ENCODE measurements at places on chromosomes 3 and 15.

DNA sequence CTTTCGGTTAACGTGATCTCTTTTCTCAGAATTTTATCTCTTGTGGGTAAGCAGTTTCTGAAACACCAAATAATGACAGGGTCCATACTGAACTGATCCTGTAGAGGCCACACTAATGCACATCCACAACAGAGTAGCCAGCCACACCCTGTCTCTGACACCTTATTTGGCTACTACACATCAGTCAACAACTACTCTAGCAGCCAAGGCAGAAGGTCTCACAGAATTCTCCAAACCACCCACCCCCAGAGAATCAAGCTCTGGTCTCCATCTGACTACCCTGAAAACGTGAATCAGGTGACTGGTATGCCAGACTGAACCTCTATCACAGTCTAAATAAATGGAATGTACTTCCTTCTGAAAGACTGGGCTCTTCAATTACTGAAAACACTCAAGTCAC, 38.0 kb downstream of the EDC3 start:
- no peak for DNase-seq

DNA sequence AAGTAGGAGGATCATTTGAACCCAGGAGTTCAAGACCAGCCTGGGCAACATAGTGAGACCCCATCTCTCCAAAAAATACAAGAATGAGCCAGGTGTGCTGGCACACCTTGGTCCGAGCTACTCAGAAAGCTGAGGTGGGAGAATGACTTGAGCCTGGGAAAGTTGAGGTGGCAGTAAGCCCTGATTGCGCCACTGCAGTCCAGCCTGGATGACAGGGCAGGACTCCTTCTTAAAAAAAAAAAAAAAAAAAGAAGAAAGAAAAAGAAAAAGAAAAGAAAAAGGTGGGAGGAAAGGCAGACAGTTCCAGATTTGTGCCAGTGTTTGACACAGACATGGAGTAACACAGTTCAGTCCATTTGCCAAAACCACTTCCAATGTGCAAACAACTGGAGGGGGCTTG, 75.7 kb downstream of the ATP10A start:
- no peak for DNase-seq

DNA sequence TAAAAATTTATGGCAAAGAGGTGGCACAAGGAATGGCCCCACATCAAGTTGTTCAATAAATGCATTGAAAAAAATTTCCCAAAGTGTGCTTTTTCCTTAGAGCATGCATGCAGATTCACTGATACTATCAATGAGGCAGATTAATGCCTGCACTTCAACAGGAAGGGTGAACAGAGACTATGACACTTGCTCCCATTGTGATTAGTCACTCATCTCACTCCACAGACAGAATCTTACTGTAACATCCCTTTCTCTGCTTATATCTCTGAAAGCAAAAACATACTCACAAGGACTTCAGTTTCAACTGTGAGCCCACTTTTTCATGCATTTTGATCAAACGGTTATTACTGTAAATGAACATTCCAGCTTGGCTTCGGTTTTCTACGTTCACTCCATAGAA, 60.9 kb downstream of the MORC1 start:
- no peak for DNase-seq

- no peak for DNase-seq
These were observed 142.7 kb downstream of the NSMCE3 start for GRCh38 chr15:29126821-29127461.

DNA sequence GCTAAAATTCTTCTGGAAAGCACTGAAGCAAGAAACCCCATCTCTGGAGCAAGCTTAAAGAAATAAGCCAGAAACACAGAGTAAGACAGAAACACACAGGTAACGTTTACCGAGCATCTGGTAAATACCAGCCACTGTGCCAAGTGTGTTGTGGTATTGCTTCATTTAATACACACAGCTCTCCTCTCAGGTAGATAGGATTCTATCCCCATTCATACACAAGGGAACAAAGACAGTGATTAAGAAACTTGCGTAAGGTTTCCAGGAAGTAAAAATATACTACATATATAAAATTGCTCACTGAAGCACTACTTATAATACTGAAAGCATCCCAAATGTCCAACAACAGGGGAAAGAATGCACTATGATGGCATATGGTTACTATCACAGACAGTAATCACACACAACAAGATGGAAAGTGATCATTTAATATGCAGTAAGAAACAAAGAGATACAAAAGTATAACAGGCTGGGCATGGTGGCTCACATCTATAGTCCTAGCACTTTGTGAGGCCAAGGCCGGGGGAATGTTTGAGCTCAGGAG, 27.5 kb downstream of the TAMM41 start:
- no peak for DNase-seq

- no peak for DNase-seq
These were observed 48.7 kb downstream of the ZPLD1 start for GRCh38 chr3:102483556-102483955.

- peak; percentile 26 for DNase-seq
These were observed at the start of gene LOXL1 for GRCh38 chr15:73926219-73927002. LOXL1 (plus strand) TSS chr15:73926462; CDS start chr15:73926784, 322 bp downstream.

DNA sequence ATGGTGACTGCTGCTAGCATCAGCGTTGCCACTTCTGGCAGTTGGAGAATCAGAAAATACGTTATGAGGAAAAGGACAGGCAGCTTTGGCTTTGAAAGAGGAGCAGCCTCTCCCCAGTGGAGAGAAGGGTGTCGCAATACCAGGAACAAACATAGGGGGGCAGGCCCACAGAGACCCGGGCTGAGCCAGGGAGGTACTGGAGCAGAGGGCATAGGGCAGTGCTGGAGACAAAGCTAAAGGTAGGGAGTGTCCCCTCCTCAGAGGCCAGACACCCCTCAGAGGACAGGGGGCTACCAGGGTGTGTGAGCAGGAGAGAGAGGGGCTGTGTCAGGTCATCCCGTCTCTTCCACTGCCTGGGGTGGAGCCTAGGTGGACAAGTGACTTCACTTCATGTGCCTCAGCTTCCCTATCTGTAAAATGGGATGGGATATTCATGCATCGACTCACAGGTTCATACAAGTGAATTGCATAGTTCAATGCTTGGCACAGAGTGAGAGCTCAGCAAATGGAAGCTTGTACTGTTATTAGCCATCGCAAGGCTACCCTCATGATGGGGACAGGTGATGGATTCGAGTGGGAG, 49.7 kb upstream of the LIMD1 start:
- DNase-seq: no peak

GRCh38 chr15:73965758-73966113, 26.4 kb downstream of the STOML1 start:
- DNase-seq: no peak

- DNase-seq: no peak
These were observed 363.5 kb downstream of the FOXP1 start for GRCh38 chr3:71219744-71220638.

DNA sequence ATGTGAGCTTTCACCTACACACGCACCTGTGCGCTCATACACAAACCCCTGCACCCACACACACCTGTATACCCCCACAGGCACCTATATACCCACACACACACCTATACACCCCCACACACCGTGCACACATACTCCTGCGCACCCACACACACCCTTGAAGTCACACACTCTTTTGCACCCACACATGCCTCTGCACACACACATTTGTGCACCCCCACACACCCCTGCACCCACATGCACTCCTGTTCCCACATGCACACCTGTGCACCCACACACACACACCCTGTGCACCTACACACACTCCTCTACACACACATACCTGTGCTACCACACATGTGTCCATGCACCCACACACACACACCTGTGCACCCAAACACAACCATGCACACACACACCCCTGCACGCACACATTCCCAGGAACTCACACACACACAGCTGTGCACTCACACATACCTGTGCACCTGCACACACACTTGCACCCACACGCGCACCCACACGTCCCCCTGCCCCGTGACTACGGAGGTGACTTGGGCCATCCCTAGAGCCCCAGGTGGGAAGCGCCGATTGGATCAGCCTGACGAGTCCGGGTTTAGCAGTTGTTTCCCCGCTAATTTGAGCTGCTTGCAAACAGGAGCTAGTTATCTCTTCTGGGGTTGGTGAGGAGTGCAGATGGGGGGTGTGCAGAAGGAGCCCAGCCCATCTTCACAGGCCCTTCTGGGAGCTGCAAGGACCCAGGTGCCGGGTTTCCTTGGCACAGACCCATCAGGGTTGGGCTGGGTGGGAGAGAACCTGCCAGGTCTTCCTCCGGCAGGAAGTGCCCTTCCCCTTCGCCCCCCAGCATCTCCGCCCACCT, 97.8 kb downstream of the CHSY1 start:
- no peak for DNase-seq

GRCh38 chr3:194396539-194396858, 2.6 kb downstream of the GP5 start:
- no peak for DNase-seq

- DNase-seq: no peak
These were observed 153.6 kb downstream of the AKAP13 start for GRCh38 chr15:85534031-85534430.

- no peak for DNase-seq
These were observed 6.5 kb downstream of the SFMBT1 start for GRCh38 chr3:53039376-53039752.

DNA sequence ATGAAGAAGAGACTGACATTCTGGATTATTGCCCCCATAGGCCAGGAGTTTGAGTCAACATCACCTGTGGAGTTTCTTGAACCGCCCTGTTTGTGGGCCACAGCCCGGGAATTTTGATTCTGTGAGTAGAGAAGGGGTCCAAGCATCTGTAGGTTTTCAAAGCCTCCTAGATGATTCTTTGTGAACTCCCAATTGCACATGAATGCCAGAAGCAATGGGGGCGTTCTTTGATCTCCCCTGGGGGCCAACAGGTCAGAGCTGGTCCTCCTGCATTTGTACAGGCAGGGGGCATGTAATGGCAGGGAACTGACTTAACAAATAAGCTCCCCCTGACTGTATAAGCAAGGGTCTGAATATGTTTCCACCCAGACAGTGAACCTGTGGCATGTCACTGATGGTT, 260.3 kb downstream of the SLCO3A1 start:
- no peak for DNase-seq

- no peak for DNase-seq
These were observed 19.1 kb upstream of the HHATL start for GRCh38 chr3:42721690-42722089.

DNA sequence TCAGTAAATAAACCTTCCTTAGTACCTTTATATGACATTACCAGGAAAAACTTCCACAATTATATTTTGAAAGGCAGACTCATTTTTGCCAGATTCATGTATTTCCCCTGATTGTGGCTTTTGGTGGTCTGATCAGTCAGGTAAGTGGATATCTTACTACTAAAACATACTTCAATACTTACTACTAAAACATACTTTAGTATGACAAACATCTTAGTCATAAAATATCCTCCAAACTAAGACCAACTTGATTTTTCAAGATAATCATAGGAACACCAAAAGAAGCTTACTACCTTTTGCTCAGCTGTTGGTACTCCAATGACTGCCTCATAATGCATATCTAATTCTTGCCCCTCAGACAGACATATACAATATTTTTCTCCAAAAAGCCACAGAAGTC, 9.3 kb downstream of the TJP1 start:
- no peak for DNase-seq

- DNase-seq: no peak
These were observed 271.5 kb downstream of the IL5RA start for GRCh38 chr3:2838546-2839157.

DNA sequence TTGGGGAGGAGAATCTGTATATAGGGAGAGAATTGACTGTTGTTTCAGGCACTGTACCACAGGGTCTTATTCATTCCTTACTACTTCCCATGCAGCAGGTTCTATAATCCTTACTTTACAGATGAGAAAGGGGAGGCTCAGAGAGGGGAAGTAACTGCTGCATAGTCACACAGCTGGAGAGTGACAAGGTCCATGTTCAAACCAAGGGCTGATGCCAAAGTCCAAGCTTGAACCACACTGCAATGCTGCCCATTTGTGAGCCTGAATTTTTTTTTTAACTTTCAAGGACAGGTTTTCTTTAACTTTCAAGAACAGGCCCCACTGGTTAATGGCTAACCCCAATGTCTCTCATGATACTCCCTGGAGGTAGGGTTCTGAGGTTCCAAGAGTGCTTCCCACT, 26.2 kb downstream of the RBP2 start:
- DNase-seq: no peak

All from NCI-H1417 (cell line).